ENCODE measurements at places on chromosomes 1 and 21. TPM values are rescaled to one million over a fixed set of nuclear protein-coding genes. Genes with fewer than 3 reads are reported as not detected.

- DNase-seq = peak; percentile 5
These were observed 138.3 kb downstream of the FOXD2 start for GRCh38 chr1:47575855-47576757.

- DNase-seq = peak; percentile 52
These were observed 1.3 kb downstream of the DENND4B start for GRCh38 chr1:153945131-153945794.

DNA sequence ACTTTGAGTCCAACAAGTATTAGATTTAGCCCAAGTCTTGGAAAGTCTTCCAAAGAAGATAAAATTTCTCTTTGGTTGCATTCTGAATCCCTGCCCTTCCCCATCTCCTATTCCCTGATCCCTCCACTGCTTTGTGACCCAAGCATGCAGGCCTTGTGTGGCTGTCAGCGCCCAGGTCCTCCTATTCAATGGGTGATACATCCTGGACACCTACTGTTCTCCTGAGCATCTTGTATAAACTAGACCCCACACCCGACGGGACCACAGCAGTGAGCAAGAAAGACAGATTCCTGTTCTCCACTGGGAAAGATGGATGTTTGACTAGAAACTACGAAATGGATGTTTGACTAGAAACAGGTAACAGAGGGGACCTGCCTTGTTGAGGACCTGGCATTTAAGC is 136.6 kb downstream of the KIF26B start:
- DNase-seq = no peak

- peak; percentile 31 for DNase-seq
These were observed 610 bp downstream of the RBM8A start for GRCh38 chr1:145926686-145927062.

DNA sequence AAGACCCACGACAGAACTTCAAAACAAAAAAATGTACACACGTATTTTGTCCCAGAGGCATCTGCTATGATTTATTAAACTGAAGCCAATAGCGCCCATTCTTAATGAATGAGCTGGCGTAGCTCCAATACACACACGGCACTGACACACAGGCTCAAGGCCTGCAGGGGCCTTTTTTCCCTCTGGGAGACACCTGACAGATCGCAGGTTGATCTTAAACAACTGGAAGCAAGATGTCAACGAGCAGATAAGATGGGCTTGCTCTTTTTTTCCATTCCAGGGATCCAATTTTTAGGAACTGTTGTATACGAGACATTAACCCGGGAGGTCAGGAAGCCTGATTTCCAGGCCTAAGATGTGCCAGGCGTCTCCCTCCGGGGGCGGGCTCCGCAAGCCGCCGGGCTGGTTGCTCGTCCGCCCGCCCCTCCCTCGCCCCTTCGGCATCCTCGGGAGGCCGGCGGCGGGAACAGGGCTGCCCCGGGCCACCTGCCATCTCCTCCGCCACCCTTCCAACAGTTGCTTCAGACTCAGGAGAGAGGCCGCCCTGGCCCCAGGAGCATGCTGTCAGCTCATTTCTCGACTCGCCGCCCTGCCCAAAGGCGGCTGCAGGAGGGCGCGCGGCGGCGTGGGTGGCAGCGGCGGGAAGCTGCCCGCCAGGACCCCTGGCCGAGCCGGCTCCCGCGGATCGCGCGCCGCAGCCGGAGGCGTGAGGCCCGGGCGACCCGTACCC is 735 bp downstream of the TTC13 start:
- DNase-seq = peak; percentile 16

Gene LIPI
- total RNA-seq = not detected

GRCh38 chr1:173503391-173503790 is 26.3 kb downstream of the PRDX6 start:
- peak; percentile 39 for DNase-seq

- DNase-seq = no peak
These were observed 8.7 kb downstream of the FGR start for GRCh38 chr1:27626031-27626935.

DNA sequence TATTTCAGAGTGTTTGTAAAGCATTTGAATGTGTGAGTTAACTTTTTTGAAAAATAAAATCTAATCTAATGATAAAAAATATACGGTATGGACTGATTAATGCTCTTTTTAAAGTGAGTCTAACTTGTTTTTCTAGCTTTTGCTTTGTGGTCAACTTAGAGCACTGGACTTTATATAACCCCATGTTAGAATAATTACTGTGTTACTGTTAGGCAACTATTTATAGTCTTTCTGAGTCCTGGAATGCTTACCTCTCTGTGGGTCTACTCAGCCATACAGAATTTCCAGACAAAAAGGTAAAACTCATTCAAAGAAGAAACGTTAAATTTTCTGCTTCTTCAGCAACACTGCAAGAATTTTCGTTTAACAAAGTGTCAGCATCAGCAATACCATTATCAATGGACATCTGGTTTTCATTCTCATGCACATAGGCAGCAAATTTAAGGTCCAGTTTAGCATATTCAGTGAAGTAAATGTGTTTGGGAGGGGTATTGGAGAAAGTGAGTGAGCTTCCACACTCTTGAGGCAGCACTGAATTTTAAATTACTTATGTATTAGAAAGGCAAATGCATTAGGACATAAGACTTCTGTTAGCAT is 664.7 kb upstream of the NEGR1 start:
- no peak for DNase-seq

DNA sequence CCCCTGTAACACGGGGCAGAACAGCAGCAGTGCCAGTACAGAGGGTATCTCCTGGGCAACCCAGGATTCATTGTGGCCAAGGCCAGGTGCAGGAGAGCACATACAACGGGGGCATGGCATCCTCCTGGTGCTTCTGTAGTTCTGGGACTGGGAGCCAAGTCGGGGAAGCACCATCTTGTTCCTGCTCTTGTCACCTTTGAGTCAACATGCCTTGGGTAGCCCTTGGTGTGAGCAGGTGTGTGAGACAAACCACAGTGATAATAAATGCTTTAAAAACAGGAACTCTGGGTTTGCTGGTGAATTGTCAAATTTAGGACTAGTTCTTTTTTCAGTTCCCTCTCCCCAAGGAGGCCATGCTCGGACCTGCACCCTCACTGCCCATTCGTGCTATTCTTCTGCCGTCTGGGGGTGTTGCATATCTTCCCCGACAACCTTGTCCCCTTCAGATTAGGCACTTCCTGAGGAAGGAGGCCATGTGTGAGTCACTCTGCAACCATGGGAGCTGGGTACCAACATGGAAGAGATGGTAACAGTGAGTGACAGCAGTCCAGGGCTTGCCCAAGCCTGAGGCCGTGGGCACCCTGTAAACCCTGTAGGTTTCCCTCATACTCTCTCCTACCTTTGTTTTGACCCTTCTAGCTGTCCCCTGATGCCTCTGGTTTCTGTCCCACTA is 150.2 kb downstream of the GRIK3 start:
- no peak for DNase-seq

- no peak for DNase-seq
These were observed 34.9 kb downstream of the HSF2BP start for GRCh38 chr21:43624339-43624738.
